ENCODE measurements at places on chromosomes 11 and 22. TPM values are rescaled to one million over a fixed set of nuclear protein-coding genes. Genes with fewer than 3 reads are reported as not detected.

DNA sequence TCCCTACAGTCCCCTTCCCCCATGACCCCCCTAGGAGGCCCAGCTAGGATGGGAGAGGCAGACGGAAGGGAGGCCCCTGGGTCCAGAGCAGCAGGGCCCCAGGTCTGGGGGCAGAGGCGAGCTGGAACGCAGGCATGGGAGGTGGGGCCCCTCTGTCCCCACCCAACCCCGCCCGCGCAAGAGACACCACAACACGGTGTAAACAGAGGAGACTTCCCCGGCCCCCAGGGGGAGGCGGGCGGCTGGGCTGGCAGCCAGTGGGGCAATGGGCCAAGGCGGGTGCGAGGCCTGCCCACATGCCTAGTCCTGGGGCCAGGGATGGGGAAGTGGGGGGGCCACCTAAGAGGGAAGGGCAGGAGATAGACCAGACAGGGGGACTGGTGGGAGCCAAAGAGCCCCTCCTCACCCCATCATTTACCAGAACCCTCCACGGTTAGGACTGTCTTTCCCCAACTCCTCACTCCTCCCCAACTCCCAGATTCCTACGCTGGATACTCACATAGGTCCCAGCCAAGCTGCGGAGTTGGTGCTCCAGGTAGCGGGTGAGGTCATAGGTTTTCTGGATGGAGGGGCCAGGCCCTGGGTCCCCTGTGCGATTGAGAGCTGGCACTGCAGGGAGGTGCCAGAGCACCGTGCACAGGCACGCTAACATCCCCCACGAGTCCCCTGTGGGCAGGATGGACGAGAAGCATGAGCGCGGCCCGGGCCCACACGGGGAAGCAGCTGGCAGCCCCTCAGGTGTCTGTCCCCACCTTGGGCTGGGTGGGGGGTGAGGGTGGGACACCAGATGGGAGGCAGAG lies 6.2 kb downstream of the CLCF1 start:
- DNase-seq = no peak

Gene USP35
- total RNA-seq = 4.6 TPM

GRCh38 chr11:2576111-2576510 lies 123.7 kb downstream of the KCNQ1OT1 start:
- no peak for DNase-seq

DNA sequence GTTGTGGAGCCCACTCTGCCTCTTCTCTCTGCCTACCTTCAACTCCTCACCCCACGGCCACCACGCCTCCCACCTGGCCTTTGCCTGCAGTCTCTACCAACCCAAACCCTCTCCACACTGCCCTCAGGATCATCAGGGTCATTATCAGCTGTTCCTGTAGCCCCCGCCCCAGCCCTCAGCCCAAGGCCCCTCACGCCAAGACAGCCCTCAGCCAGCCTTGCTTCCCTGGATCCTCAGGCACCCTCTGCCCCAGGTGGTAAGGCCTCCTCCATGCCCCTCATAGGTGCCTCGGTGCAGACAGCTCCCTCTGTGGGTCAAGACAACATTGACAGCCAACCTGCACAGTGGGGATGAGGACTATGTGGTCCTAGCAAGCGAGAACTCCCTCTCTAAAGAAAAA lies 1.7 kb downstream of the SBF1 start:
- no peak for DNase-seq

Gene PDE3B
- total RNA-seq = not detected

GRCh38 chr11:80297858-80298632 lies 857.2 kb upstream of the TENM4 start:
- DNase-seq = peak; percentile 93

Gene GSTT2B
- 10.1 TPM for total RNA-seq

DNA sequence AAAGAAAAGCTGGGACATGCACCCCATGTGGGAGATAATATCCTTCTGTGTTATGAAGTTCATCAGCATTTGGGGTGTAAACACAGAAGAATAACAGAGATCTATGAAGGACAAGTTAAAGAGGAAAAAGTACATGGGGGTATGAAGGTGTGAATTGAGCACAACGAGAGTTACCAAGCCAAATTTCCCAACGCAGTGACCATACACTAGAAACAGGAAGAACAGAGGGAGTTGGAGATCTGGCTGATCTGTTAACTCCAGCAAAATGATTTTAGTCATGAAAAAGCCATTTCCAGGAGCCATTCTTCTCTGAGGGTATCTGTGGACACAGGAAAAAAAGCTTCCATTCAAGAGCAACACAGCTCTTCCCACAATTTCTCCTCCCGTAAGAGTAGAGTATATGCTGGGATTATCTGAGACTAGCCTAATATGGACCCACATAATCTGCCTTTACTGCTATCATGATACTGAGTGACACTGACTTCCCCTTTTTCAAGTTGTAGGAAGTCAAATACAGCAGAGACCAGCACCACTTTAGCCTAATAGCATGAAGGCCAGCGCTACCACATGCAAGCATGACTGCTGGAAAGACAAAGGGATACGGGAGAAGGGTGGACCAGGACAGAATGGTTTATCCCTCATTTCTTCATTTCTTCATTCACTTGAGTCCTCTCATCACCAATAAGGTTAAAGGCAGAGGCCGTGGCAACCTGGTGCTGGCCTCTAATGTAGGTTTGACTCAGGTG lies 19.6 kb upstream of the OR8D2 start:
- DNase-seq = no peak

GRCh38 chr11:16225623-16226022 lies 130.7 kb downstream of the SOX6 start:
- DNase-seq = no peak

GRCh38 chr11:68014157-68014946 lies 4.2 kb downstream of the ALDH3B1 start:
- peak; percentile 98 for DNase-seq

Gene SAA4
- total RNA-seq = not detected

Gene MS4A12
- 0.27 TPM for total RNA-seq

Gene SC5D
- total RNA-seq = 126 TPM

Gene NXPE2
- total RNA-seq = not detected

Data from M059J (cell line).